ENCODE measurements at places on chromosomes 12 and 14. TPM values are rescaled to one million over a fixed set of nuclear protein-coding genes. Genes with fewer than 3 reads are reported as not detected.

The TMEM106C gene
- total RNA-seq, result 33.5 TPM

The ZBTB42 gene
- 1.5 TPM for total RNA-seq

The ESPL1 gene
- 7.4 TPM for total RNA-seq

The PLA2G1B gene
- total RNA-seq, result not detected

The SMCO2 gene
- not detected for total RNA-seq

The NRIP2 gene
- 1.0 TPM for total RNA-seq

The TMEM233 gene
- not detected for total RNA-seq

The WSCD2 gene
- not detected for total RNA-seq

The CKB gene
- 51.5 TPM for total RNA-seq

The AKAP3 gene
- 5.2 TPM for total RNA-seq

The LRRC10 gene
- not detected for total RNA-seq

The PMCH gene
- not detected for total RNA-seq

The MYO1H gene
- not detected for total RNA-seq

The CCDC60 gene
- total RNA-seq, result not detected

The AMDHD1 gene
- 0.13 TPM for total RNA-seq

The PRB2 gene
- total RNA-seq, result not detected

The PROX2 gene
- total RNA-seq, result not detected

The GPR84 gene
- total RNA-seq, result 0.13 TPM

The TMEM229B gene
- not detected for total RNA-seq

The NPFF gene
- total RNA-seq, result 1.7 TPM

The DENND5B gene
- 5.6 TPM for total RNA-seq

Data from epithelial cell of alveolus of lung (primary cell).